ENCODE measurements at places on chromosomes 5 and 9.

GRCh38 chr5:62900976-62901375 is 322.4 kb downstream of the LRRC70 start:
- DNase-seq, result no peak

GRCh38 chr5:1244976-1245375 is 19.8 kb downstream of the SLC6A18 start:
- no peak for DNase-seq

DNA sequence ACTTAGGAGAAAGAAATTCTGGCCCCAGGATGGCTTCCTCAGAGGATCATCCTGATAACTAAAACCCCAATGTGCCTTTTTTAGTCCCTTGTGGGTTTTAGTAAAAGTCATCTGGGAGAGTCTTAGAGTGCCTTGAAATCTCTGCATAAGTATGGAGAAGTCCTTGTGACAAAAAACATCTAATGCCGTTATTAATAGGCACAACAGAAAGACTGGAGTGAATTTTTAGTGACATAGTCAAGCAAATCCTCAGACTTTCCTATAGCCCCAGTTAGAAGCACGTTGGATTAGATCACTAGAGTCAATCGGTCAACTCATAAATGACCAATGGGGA is 108.2 kb upstream of the MPDZ start:
- DNase-seq, result no peak

GRCh38 chr9:4196886-4197285 is 103.0 kb downstream of the GLIS3 start:
- no peak for DNase-seq

DNA sequence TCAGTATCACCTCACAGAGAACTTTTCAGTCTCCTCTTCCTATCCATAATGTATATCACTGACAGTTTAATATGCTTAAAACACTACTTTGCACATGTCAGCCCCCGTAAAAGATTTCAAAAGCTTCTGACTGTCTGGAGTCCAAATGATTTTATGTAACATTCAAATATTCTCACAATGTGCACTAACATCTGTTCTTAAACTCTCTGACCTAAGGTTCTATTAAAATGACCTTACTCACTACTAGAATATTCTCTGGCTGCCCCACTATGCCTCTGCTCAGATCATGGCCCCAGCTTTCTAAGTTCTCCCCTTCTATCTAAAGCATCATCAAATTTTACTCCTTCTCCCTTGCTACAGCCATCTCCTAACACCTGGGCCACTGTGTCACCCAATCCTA is 52.5 kb downstream of the AP3B1 start:
- DNase-seq, result no peak
